ENCODE measurements at places on chromosomes 4 and X.
A peak's percentile ranks its signal among the peaks of the same experiment; 100 is the strongest.

DNA sequence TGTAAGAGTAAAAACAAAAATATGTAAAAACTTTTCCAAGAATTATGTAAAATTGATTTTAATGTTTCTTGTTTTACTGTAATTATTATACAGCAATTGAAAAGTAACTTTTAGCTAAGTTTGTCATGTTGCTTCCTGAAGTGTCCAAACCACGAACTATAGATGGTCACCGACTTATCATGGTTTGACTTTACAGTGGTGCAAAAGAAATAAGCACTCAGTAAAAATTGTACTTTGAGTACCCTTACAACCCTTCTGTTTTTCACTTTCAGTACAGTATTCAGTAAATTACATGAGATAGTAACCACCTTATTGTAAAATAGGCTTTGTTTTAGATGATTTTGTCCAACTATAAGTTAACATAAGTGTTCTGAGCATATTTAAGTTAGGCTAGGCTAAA lies 93.8 kb downstream of the SLC10A6 start:
- DNase-seq, result no peak

DNA sequence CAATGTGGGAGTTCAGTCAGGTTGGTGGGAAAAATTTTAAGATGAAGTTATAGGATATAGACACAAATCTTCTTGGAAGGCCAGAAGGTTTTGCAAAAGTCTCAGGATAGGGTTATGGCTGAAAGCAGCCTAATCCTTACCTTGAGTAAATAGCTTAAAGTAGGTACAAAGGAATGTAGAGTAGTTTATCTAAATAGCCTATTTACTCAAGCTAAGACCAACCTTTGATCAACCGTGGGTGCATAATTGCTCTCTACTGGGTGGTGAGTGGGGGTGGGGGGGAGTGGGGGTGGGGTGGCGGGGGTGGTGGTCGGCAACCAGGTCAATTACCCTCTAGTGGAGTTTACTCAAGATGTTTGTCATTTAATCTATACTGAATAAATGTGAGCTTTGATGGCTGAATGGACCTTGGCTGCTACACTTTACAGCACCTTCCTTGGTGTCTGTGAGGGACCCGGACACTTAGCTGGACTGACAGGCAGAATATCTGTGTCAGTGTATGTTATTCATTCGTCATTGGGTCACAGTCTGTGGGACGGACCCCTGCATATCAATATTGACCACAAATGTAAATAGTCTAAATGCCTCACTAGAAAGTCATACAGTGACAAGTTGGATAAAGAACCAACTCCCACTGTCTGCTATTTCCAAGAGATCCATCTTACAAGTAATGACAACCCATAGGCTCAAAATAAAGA lies 545.7 kb upstream of the PABPC4L start:
- DNase-seq, result no peak

- no peak for DNase-seq
These were observed 60.6 kb upstream of the TMLHE start for GRCh38 chrX:155673338-155673737.

GRCh38 chr4:89024051-89024675 lies 32.8 kb downstream of the FAM13A start:
- peak; percentile 65 for DNase-seq

GRCh38 chr4:133161570-133162295 lies 12.6 kb downstream of the PCDH10 start:
- DNase-seq, result no peak

DNA sequence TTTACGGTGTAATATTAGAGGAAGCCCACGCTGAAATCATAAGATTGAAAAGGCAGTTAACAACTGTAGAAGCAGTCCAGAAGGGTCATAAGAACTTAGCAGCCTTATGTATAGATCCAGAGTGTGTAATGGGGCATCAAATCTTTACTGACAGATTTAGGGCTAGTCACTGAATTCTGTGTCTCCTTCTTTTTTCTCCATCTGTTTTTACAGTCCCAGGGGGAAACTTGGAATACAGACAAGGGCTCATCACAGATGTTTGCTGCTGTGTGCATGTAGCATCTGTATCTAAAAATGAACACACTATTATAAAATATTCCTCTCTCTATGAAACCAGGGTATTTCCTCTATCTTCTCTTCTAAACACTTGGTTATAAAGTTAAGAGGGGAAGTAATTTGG lies 43.9 kb downstream of the CYSLTR1 start:
- no peak for DNase-seq
